ENCODE measurements at places on chromosomes 7 and 10.

GRCh38 chr10:62333135-62333889, 40.9 kb upstream of the ZNF365 start:
- DNase-seq: no peak

GRCh38 chr10:80462981-80463741, 9.1 kb downstream of the TSPAN14 start:
- DNase-seq: no peak

DNA sequence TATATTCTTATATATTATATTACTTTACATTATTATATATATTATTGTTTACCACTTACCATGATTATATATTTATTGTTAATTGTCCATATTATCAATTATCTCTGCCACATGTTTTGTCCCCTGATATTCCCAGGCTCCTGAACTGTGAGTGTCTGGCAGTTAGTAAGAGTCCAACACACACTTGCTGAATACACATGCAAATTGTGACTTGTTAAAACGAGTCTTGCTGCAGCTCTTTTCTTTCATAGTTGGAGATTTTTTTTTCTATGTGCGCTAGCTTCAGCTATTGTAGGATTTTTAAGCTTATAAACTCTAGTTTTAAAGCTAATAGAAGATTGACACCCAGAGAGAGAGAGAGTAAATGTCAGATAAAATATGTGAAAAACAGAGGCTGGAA, 207.8 kb upstream of the FAM3C start:
- DNase-seq: no peak

- no peak for DNase-seq
These were observed 149.6 kb downstream of the BICC1 start for GRCh38 chr10:58662314-58662713.

DNA sequence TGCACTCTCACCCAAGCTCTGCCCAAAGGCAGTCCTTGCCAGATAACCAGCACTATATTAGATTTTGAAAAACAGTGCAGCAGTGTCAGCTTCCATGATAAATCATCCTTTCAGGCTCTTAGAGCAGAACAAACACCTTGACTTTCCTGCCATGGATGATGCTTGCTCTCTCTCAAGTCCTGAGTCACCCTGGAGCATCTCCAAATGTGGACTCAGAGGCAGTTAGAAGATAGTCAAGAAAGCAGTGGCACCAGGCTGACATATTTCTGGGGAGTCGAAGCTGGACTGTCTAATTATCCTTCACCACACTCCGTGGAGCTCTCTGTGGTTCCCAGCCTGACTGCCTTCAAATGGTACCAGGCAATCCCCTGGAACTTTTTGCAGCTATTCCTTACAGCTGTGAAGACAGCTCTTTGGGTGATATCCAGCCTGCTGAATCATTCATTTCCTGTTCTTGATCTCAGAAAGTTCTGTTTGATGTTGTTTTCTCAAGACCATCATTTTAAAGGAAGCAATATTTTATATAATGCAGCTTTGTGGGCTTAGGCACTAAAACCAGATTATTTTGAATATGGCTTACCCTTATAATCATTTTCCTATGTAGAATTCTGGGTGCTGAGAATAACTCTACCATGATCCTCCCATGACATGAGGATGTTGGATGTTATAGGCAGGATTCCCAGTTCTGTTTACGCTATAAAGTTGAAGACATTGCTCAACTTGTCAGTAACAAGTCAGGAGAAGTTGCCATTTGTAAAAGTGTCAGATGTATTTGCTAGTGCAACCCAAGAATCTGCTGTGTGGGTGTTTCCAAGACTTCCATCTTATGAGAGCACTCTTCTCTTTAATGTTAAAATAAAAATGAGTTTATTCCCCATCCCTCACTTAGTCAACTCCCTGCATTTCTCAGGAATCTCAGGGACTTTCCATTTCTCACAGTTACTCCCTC, 233.8 kb downstream of the C7orf25 start:
- DNase-seq: no peak

DNA sequence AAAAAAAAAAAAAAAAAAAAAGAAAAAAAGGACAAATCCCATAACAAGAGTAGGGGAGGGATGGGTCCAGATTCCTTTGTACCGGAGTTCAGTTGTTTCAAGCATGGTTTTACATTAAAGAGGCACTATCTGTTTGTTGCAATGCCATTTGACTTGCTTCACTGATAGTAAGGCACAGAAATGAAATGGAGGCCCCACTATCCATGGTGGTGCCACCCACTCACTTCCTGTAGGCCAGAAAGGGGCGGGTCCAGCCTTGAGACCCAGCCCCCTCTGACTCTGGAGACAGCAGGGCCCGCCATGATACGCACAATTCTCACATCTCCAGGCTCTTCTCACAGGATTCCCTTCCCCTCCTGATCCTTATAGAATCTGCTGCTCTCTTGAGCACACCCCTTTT, 100.0 kb downstream of the CLEC2L start:
- DNase-seq: no peak

DNA sequence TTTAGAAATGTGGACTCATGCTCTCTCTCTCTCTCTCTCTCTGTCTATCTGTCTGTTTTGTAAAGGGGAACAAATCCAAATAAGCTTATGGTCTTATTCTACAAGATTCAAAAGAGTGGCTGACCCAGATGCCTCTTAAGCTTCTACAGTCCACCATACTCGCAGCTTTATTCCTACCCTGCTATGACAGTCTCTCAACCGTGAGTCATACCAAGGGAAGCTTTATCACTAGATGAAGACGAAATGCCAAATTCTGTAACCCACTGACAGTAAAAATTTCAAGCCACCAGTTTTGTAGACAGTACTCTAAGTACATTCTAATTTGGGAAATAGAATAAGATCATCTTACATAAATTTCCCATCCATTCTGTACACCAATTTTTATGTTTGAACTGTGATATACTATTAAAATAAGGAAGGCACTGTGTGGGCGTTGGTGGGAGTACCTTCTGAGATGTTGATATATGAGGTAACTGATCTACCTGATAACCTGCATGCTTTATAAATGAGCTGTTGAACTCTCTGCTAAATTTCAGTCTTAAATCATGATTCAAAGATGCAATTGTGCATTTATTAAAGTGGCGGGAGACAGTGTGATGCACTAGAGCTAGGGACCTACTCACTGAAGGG, 153.2 kb downstream of the KLF6 start:
- no peak for DNase-seq

GRCh38 chr10:63430999-63431356, 34.8 kb downstream of the JMJD1C start:
- DNase-seq: no peak

- no peak for DNase-seq
These were observed 114.1 kb downstream of the HIPK2 start for GRCh38 chr7:139663608-139664177.

- no peak for DNase-seq
These were observed 64.9 kb upstream of the NRBF2 start for GRCh38 chr10:63068246-63068645.

GRCh38 chr7:68216051-68216450, 1219.4 kb downstream of the TYW1 start:
- DNase-seq: no peak

DNA sequence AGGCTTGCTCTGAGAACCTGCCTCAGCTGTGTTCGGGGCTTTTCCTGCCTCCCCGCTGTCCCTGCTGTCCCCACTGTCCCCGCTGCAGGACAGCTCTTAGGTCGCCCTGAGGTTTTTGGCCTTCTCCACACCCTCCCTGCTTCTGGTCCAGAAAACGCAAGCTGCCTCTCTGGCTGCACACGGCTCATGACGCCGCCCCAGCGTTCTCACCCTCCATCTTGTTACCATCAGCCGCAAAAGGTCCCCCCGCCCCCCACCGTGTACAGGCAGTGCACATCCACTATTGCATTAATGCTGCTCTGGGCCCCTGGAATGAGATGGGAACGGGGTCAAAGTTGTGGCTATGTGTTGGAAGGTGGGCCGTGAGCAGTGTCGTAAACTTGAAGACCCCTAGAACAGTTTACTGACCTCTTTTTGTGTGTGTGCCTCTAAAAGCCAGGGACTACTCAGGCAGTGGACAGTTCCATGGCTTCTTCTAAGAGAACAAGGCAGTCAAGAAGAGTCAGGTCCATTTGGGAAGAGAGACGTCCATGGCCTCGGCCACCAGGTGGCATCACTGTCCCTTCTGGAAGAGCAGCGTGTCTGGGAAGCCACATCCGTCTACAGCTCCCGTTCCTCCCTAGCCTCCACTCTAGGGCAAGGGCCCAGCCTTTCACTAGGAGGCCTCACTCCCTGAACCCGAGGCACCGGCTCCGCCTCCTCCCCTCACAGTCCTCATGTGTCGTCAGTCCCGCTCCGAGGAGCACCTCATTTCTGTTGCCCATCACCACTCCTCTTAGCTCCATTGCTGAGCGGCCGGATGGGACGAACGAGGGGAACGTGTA, 38.5 kb upstream of the MKRN1 start:
- DNase-seq: peak; percentile 65

- DNase-seq: no peak
These were observed at the start of gene PAX2 for GRCh38 chr10:100744987-100745881. TSS of gene PAX2 (plus strand) at chr10:100745582. CDS start at chr10:100746261, 679 bp downstream.

GRCh38 chr7:18903695-18904094, 213.7 kb downstream of the TWIST1 start:
- DNase-seq: no peak

DNA sequence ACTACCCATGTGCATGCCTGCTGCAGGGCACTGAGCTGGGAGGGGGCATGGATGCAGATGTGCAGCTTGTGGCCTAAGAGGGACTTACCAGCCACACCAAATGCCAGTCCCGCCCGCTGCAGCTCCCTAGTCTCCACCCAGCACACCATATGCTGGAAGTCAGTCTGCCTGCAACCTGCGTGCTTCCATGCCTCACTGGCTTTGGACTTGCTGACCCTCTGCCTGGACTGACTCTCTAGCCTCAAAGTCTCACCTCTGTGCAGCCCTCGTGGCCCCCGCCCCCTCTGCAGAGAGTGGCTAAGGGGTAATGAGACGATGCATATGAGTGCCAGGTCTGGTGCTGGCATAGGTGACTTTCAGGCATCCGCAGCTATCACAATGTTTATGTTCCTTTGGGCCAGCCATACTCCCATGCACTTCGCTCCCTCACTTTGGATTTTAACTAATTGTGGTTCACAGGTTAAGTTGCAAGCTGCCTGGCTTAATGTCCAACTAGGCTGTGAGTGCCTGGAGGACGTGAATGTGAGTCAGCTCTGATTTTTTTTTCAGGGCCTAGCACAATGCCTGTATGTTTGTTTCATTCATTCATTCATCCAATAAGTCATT, 21.7 kb downstream of the TRIM8 start:
- no peak for DNase-seq

- no peak for DNase-seq
These were observed 24.2 kb downstream of the PRTFDC1 start for GRCh38 chr10:24928163-24928562.

DNA sequence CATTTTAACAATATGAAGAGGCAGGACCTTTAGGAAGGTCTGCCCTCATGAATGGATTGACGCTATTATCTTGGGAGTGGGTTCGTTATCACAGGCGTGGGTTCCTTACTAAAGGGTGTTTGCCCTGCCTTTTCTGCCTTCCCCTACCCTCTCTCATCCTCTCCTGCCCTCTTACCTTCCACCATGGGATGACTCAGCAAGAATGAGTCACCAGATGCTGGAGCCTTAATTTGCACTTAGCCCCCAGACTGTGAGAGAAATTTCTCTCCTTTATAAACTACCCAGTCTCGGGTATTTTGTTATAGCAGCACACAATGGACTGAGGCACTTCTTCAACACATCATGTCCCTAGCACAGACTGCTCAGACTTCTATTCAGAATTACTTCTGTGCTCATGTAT, 31.4 kb upstream of the ZNF32 start:
- DNase-seq: no peak

- peak; percentile 8 for DNase-seq
These were observed 126.4 kb upstream of the ZNF746 start for GRCh38 chr7:149624006-149624405.

GRCh38 chr10:86046845-86047460, 319.6 kb downstream of the GRID1 start:
- no peak for DNase-seq

- no peak for DNase-seq
These were observed 51.9 kb upstream of the A1CF start for GRCh38 chr10:50937230-50937907.

DNA sequence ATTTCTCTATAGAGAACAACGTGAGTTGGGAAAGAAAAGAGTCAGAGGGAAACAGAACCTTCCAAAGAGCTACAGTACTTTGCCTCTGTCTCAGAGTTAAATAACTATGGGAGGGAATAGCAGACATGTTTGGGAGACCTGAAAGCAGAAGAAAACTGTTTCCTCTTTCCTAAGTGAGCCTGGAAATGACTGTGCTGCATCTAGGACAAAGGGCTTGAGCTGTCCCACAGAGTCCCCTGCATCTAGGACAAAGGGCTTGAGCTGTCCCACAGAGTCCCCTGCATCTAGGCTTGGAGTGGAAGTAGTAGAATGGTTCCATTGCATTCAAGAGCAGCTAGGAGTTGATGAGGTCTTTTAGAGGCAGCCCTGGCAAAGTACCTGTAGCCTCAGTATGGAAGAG, 149.7 kb downstream of the DKK1 start:
- no peak for DNase-seq

GRCh38 chr10:46031648-46032532, 1.5 kb upstream of the NCOA4 start:
- DNase-seq: no peak

GRCh38 chr10:128036746-128037543, 89.3 kb downstream of the MKI67 start:
- DNase-seq: no peak

GRCh38 chr10:61047081-61047480, 103.1 kb upstream of the RHOBTB1 start:
- no peak for DNase-seq

- DNase-seq: no peak
These were observed 4.1 kb upstream of the RNF148 start for GRCh38 chr7:122706836-122707235.

DNA sequence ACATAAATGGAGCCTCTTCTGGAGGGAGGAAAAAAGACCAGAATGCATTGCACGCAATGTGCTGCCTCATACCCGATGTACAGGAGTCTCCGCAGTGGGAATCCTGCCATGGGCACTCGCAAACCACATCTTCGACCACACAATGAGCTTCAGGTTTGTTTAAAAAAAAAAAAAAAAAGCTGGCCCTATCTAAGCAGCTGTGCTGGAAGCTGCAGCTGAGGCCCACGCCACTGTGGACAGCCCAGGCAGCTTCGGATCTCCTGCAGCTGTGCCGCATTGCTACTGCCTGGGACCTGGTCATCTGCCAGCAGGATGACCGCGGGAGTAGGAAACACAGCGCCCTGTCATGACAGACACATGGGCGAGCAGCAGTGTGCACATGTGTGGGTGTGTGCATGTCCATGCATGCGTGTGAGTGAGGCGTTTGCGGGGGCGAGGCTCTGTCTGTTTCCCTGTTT, 26.0 kb downstream of the EN2 start:
- no peak for DNase-seq

DNA sequence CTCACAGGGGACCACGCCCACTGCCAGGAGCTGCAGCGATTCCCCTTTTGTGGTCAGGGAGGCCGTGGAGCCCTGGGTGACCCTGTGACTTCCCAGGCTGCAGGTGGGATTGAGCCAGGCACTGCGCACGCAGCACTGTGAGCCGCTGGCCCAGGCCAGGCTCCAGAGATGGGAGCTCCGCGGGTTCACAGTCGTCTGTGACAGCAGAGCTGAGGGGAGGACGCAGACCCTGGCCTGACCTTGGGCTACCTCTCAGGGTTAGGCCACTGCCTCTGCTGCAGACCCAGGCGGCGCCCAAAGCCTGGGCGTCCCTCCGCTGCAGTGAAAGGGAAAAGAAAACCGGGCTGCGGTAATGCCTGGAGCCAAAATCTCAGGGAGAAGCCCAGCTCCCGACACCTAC, 107.5 kb upstream of the GPR26 start:
- DNase-seq: no peak

Data from stimulated activated CD4-positive, alpha-beta T cell treated with anti-CD3 and anti-CD28 coated beads, Interleukin-1b, Interleukin-23, amount 100 ng/mL, for 24 hours (primary cell).